ENCODE measurements at places on chromosomes 12 and 14.

DNA sequence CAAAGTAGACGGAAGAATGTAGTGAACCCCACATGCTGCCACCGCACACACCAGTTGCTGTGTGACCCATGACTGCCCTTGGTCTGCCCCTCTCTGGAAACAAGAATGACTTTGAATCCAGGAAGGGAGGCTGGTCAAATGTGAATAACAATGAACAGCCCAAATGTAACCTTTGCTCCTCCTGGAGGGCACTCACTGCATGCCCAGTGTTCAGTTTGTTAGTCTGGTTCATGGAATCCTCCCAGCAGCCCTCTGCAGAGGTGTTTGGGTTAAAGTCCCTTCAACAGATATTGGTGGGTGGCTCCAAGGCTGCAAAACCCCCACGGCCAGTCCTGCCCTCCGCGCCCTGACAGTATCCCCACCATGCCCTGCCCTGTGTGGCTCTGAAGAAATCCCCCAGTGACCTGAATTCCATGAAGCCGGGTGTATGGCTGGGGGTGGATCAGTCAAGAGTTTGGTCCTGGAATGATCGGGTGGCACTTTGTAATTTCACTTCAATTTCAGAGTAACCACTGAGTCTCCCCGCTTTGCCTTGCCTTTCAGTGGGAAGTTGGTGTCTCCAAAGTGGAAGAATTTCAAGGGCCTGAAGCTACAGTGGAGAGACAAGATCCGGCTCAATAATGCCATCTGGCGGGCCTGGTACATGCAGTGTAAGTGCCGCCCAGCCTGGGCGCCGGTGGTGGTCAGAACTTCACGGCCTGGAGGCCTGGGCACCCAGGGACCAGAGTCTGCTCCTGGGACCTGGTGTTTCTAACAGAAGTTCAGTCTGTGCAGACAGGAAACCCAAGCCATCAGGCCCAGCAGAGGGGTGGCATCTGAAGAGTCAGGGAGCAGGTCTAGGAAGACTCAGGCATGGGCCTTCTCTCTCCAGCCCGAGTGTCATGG lies 47.1 kb downstream of the IL31 start:
- no peak for DNase-seq

DNA sequence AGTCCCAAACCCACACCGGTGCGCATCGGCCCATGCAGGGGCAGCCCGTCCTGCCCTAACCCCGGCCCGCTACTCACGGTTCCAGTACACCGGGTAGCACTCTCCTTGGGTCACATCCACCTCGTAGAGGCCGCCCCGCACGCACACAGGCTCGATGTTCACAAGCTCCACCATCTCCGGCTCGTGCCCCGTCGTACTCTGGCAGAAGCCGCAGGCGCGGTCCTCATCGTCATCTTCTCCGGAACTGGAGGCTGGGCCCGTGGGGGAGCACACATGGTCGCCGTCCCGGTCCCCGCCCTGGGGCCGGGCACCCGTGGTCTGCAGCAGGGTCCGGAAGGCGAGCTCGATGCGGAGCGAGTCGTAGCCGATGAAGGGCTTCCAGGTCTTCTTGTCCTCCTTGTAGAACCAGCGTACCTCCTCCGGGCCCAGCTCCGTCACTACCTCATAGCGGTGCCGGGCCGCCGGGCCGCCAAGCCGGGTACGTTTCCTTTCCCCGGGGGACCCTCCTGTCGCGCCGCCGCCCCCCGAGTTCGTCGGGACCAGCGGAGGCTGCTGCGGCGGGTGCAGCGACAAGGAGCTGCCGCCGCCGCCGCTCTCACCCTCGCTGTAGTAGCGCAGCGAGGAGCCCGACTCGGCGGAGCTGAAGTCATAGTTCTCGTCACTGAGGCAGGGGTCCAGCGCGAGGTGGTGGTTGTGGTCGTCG lies 788 bp downstream of the DDHD1 start:
- peak; percentile 36 for DNase-seq

GRCh38 chr12:39620659-39621658 lies 1.4 kb upstream of the ABCD2 start:
- no peak for DNase-seq

DNA sequence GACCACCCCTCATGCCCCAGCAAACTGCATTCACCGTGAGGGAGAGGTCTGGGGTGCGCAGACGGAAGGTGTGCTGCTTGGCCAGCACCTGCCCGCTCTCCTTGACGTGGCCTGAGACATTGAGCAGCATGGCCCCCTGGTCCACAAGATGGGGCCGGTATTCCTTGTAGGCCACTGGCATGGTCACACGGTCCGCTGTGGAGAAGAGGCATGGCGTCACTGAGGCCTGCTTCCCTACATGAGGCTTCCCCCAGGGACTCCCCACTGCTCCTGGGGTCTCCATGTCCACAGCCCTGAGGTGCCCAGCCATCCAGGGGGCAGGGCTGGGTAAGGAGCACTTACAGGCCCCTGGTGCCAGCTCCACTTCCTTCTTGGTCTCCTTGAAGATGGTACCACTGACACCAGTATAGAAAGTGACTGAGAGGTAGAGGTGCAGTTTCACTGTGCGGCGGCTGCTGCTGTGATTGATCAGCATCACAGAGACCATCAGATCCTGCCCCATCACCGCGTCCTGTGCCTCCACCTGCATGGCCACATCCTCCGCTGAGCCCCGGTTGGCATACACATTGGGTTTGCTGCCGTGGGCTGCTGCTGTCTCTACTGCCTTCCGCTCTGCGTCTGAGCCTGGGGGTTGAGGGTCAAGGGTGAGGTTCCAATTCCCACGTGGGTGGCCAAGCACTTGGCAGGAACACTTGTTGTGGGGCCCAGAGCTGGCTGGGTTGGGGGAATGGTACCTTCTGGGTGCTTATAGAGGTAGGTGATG lies 8.2 kb downstream of the TGM1 start:
- DNase-seq: no peak

GRCh38 chr12:66552716-66553115 lies 126.2 kb downstream of the GRIP1 start:
- no peak for DNase-seq

- no peak for DNase-seq
Observed at GRCh38 chr14:22554498-22555383, 34.3 kb downstream of the DAD1 start.

DNA sequence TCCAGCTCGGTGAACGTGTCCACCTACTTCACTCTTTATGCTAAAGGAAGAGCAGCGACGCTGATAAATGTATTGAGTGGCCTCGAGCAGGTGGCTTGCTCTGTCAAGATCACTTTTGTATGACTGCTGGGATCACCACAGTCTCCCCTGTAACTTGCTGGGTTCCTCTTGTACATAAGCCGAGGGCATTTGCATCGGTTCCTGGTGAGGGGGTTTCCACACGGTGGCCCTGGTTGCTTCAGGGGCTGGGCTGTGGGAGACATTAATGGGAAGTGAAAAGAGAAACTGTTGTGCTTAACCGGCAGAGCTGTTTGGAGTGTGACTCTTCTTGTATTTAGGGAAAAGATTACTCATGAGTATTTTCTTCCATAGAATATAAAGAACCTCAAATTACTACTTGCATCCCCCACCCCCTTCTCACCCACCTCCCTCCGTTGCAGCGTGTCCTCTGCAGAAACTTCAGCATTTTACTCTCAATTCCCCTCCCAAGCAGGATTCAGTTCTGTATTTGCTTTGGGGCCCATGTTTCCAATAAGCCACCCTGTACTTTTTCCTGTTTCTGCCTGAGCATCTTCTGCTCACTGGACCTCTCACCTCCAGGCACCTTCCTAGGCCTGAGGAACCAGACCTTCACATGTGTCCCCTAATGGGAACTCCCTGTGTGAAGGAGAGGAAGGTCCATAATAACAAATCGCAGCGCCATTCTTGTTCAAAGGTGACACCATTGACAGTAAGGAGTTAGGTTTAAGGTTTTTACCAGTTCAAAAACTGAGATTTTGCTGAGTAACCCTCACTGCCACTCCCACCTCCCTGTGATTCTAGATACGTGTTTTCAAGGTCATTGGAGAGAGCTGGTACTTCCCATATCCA lies 187.0 kb downstream of the ETV6 start:
- peak; percentile 96 for DNase-seq

DNA sequence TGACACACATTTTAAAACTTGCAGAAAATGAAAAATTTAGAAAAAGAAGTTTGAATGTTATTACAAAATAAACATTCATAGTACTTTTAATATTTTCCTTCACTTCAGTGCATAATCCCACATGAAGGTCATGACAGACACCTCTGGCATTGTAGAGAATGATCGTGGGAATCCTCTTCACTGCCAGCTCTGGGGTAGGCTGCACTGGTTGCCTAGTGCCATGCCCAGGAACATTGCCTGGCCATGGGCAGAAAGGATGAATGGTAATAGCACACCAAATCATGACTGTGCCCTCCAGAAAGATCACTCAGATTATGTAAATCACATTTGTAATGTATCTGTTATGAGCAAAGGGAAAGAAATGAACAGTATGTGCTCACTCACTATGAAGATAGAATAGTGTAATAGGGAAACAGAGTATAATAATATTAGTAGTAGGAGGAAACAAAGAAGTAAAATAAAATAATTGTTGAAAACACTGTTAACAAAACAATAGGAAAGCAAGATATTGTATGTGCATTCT lies 161.6 kb downstream of the PLCZ1 start:
- DNase-seq: no peak

All from inflammatory macrophage treated with lipopolysaccharide for 1 hour (primary cell).